ENCODE measurements at places on chromosomes 6 and 20.

GRCh38 chr6:3711776-3712175, 39.7 kb downstream of the PXDC1 start:
- no peak for DNase-seq

DNA sequence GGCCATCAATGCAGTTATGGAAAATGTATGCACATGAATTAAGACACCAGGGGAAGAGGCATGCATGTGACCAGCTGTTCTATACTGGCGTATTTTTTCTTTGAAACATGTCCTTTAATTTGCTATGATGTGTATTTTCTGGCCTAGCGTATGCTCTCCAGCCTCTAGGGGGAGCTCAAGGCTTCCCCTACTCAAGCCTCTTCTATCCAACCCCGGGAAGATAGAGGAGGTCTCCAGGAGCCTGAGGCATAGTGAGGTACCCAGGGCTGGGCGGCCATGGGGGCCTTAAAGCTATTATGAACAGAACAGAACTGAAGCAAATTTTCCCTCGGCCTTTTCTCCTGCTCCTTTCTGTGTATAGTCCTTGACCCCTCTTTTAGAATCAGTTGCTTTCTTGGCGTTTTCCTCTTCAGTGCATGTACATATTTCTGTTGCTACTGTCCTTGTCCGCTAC, 528.9 kb downstream of the MAFB start:
- peak; percentile 56 for DNase-seq

GRCh38 chr20:12055161-12055560, 137.5 kb downstream of the BTBD3 start:
- DNase-seq = no peak

DNA sequence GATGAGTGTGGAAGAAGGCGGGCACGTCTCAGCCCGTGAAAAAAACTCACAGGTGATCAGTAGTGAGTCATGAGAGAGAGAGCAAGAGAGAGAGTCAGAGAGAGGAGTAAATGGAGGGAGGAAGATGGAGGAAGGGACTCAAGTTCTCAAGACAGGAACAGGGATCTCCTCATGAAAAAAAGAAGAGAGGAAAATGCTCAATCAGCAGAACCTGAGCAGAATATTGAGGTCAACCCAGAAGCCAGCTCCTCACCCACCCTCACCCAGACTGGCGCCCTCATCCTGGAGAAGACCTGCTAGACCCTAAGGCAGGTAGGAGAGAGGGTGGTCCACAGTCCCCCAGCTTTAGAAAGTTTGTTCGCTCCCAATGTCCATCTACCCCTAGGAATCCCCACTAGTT, 4.8 kb downstream of the UBD start:
- DNase-seq = no peak

DNA sequence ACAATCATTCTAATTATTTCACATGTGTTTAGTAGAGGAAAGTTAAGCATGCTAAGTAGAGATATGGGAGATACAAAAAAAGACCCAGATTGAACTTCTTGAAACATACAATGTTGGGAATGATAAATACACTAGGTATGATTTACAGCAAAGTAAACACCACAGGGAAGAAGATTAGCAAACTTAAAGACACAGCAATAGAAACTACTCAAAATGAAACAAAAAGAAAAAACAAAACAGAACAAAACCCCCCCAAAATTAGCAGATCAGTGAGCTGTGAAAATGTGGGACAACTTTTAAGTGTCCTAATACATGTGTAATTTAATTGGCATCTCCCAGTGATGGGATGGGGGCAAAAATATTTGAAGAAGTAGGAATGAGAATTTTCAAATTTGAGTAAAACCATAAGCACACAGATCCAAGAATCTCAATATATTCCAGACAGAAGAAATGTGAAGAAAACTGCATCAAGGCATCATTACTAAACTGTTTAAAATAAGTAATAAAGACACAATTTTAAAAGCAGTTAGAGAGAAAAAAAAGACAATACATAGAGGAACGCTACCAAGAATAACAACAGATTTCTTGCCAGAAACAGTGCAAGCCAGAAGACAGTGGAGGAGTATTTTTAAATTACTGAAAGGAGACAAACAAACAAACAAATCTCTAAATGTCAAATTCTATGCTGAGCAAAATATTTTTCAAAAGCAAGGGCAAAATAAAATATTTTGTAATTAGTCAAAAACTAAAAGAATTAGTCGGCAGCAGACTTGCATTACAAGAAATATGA, 473.7 kb downstream of the QKI start:
- no peak for DNase-seq

DNA sequence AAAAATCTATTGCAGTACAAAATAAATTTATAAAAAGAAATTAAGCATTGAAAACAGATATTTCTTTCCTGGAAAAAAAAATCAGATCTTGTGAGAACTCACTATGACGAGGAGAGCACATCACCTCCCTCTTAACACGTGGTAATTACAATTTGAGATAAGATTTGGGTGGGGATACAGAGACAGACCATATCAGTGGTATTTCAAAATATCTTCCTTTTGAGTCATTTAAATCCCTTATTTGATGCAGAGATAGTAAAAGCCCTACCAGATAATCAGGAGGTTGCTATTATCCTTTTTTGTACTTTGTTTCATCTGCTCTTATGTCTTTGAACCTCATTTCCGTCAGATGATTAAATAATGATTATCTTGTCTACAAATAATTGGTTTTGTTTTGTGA, 800.4 kb downstream of the KIF16B start:
- no peak for DNase-seq

GRCh38 chr6:166476061-166476591, 93.4 kb upstream of the MPC1 start:
- no peak for DNase-seq

- no peak for DNase-seq
These were observed 8.3 kb downstream of the TENT5A start for GRCh38 chr6:81744131-81744530.

- DNase-seq = no peak
These were observed 66.7 kb upstream of the FYN start for GRCh38 chr6:111939902-111940301.

DNA sequence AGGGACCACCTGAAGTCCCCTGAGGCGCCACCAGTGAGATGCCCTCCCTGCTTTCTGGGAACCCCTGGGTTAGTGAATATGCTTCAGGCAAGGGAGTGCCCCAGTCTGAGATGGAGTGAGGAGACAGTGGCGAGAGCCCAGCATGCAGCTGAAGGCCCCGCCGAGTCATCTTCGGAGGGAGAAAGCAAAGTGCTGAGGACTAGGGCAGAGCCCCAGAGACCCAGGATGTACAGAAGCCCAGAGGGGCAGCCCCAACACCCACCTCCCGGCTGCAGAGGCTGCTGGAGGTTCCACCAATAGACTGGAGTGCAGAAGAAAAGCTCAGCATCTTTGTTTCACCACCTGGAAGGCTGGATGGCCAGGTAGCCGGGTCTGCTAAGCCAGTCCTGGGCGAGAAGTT, 14.1 kb downstream of the ANKRD60 start:
- no peak for DNase-seq

GRCh38 chr20:57667924-57668782, 41.7 kb downstream of the PMEPA1 start:
- DNase-seq = no peak

GRCh38 chr6:23890543-23891227, 235.3 kb upstream of the NRSN1 start:
- no peak for DNase-seq

DNA sequence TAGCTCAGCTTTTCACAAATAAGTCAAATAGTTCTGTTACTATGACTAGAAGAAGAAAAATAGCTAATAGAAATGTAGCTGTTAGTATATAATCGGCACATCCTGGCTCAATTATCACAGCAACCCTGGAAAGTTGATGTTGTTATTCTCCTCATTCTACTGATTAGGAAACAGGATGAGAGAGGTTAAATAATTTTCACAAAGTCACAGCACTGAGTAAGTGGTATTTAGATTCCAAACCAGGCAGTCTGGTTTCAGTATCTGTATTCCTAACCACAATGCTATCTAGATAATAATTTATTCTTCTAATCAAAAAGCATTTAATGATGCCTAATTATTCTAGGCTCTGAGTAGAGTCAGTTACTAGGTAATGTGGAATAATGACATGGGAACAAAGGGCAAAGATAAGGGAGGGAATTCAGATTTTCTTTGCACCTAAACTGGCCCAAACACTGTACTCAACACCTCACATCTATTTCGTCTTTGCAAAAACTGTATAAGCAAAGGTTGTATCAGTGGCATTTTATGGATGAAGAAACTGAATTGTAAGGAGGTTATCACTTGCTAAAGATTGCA, 51.3 kb downstream of the PDE7B start:
- no peak for DNase-seq

- no peak for DNase-seq
These were observed 23.1 kb downstream of the CPNE5 start for GRCh38 chr6:36815962-36816735.

DNA sequence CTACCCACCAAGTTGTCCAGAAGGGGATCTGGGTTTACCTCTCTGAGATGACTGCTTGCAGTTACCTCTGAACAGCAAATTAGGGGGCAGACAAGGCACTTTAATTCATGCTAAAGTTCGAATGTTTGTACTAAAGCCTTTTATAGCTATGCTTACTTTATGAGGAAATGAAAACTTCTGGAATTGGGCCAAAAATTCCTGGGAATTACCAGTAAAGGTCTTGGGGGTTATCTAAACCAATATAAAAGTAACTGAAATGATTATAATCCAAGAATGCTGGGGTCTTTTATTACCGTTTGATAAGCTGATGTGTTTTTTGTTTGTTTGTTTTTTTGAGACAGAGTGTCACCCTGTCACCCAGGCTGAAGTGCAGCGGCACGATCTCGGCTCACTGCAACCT, 7.9 kb upstream of the LZTS3 start:
- DNase-seq = no peak

All from iPS DF 19.7 (cell line).